CD4-positive, alpha-beta T cell treated with Interleukin-1 beta for 1 hour (primary cell): ENCODE measurements at places on chromosomes 6 and 20.

DNA sequence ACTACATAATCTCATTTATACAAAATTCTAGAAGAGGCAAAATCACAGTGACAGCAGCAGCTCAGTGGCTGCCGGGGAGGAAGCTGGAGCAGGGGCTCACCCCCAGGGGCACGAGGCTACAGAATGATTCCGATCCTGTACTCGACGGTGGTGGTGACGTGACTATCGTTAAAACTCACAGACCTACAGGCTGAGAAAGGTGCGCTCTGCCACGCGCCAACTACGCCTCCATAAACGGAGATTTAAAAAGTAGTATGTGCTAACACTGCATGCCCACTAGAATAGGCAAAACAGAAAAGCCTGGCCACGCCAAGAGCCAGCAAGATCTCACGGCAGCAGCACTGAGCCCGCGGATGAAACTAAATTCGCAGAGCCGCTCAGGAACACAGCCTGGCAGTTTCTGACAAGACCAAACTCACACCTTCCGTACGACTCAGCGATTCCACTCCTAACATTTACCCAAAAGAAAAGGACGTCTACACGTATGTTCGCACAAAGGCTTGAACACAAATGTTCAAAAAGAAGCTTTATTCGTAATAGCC, 25.2 kb downstream of the TAF4 start:
- no peak for DNase-seq

DNA sequence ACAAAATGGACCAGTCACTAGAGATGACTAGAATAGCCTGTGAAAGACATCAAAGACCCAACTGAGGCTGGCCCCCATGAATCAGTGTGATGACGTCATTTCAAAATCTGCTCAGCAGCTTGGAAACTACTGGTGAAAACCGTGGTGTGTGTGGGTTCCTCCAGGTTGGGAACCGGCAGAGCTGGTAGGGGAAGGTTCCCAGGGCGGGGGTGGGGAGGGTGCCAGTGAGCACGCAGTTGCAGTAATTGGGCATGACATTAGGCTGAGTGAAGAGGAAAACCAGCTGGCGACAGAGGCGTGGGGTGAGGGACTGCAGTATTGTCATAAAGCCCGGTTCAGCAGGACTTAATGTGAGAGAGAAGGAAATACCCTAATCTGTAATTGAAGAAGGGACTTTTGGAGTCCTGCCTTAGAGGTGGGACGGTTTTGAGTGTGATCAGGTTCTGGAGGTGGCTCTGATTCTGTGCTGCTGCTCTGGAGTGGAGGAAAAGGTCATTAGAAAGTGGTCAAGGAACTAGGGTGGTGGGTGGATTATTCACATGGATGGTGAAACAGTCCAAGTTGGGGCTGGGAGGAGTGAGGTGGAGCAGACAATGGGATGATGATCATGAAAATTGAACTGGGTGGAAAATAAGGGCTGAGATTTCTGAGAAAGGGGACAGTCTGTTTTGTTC, 52.0 kb upstream of the MTHFD1L start:
- no peak for DNase-seq

DNA sequence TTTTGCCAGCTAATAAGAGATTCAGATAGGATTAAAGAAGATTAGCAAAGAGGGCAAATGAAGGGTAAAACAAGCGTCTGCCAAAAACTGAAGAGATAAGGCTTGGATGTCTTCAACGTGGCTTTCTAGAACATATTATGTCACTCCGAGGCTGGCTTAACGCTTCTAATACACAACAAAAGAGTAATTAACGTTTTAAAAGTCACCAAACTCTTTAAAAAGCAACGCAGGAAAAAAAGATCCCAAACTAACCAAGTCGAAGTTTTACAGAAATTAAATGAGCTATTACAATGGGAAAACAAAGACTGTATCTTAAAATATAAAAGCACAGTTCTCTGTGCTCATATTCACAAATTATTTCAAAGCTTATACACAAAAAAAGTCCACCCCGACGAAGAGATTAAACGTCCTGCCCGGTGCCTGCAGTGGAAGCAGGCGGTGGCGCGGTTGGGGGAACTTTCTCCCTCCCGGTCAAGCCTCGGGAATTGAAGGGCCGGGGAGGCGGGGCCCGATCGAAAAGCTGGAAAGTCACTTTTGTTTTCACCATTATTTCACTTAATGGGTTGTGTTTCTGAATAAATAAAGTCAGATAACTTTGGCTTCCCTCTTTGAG, 1.2 kb downstream of the MAK start:
- DNase-seq, result no peak

DNA sequence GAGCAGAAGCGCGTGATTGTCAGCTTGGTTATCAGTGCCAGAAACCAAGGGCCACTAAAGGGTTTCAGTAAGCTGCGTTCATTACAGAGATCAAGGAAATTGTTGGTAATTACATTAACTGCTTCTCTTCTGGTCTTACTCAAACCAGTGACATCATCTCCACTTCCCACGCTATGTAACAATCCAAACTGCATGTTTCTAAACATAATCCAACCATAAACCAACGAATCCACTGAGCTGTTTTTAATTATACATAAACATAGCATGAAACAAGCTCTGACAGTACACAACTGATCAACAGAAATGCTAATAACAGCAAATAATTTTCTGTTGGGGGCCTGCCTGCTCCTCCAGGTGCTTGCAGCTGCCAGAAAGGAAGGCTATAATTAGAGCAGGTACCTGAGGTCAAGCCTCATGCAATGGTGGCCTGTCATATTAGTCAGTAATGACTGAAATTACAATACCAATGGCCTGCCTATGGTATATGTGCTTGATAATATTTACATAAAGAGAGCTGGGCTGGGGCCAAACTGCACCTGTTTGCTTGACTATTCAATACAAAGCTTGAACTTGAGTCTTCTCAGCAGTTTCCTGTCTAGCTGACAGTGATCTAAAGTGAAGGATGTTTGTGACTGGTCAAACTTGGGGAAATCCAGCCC, 40.1 kb downstream of the ILRUN start:
- peak; percentile 44 for DNase-seq

DNA sequence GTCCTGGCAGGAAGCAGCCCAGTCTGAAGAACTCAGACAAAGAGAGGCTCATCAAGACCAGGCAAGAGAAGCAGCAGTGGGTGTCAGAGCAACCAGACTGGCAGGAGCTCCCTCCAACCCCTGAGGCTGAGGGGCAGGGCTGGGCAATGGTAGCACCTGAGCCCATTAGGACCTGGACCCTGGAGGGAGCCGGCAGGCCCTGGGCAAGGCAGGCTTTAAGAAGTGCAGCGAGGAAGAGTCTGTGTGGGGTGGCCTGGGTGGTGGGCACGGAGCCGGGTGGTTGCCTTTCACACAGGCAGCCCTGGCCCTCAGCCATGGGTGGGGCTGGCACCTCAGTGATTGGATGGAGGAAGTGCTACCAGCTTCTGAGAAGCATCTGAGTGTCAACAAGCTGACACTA, 33.1 kb upstream of the IRF4 start:
- peak; percentile 29 for DNase-seq

DNA sequence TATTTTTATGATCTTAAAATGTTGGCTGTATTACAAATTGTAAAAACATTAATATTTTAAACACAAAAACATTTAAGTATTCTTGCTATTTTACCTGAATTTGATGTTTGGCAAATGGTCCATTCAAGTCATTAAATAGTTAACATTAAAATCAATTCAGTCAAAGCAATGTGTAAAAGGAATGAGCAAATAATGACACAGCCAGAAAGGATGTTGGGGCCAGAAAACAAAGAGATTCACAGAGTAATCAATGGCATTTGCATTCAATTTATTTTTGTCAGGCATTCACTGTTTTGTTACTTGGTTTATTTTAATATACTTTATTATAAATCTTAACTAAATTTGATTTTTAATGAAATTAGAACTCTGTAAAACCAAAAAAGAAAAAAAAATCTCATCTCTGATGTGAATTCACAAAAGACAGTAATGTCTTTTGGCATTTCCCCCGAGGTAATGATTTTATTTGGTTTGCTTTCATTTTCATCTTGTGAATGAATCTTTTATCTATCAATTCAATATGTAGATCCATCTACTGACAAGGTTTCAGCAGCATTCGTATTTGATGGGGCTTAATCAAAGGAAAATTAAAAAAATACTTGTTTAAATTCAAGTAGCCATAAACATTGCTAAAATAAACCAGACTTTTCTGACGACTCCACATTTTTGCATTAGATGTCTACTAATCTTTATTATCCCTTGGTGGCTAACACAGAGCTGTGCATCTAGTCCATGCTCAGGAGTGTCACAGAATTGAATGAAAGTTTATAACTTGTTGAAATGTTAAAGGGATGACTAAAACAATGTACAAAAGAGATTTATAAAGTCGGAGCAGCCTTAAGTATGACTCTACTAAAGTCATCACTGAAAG, 866.7 kb upstream of the GJE1 start:
- DNase-seq, result no peak

GRCh38 chr6:148382861-148383260, 40.2 kb downstream of the SASH1 start:
- DNase-seq, result no peak

DNA sequence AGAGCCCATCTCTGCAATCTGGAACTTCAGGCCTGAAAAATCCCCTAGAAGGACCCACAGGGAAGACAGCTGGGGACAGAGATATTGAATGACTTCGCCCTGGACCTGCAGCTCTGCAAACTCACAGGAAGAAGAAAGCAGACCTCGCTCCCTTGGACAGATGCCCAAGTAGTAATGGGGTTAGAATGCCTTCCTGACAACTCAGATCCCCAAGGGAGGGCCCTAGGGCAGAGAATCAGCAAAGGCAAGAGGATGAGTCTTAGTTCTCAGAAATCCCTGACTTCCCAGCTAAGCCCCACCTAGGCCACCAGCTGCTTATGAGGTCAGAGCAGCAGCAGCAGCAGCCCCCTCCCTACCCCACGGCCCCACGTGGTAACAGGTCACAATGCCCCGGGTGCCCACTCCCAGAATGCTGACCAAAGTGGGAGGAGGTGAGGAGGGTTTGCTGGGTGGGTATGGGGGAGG, at the start of gene C20orf141:
Gene C20orf141, plus strand, starts transcription at position 401 of the 465 bp plus-strand sequence. CDS start 198 bp downstream, outside the sequence.
- no peak for DNase-seq

DNA sequence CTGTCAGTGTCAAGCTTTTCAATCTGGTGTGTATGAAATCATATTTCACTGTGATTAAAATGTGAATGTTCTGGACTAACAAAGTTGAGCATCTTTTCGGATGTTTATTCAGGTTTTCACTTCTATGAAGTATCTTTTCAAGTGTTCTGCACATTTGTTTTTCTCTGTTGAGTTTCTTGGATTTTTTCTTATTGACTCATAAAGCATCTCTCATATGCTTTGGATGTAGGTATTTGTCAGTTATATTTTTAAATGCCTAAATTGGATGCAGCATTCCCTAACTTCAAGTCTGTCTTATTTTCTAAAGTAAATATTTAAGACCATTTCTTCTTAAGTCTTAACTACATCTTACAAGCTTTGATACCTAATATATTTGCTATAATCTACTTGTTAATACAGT, 398.0 kb downstream of the PLCB1 start:
- DNase-seq, result no peak

- no peak for DNase-seq
Measured at GRCh38 chr6:35505999-35506412, 6.7 kb downstream of the TULP1 start.

GRCh38 chr6:133227344-133227743, 13.8 kb upstream of the EYA4 start:
- DNase-seq, result no peak

- DNase-seq, result no peak
Measured at GRCh38 chr20:63254606-63255384, 532 bp upstream of the NKAIN4 start.

DNA sequence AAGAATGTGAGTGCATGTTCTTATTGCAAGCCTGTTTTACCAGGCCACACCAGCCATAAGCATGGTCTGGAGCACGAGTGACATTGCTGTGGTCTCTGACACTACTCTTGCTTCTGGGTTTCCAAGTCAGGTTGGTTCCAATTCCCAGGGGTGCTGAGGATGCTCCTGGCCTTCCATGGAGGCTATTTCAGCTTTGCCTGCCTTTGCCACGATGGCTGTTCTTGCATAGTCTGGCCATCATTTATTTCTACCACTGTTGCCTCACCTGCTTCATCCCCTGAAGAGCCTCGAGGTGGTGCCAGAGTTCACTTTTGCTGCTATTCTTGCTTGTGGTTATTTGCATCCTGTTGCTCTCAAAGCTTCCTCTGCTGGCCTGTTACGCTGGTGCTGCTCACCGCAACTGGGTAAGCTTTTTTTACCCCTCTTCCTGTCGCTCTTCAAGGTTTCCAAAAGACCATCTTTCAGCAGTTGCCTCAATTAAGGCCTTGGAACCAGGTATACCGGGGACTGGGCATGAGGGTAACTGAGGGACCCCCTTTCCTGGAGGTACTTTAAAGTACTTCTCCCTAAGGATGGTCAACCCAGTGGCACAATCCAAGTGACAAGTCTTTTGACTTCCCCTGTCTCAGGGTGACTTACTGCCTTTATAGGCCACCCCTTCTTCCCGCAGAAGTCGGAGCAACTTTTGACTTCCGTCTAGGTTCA, 64.5 kb downstream of the AKAP7 start:
- DNase-seq, result peak; percentile 86

DNA sequence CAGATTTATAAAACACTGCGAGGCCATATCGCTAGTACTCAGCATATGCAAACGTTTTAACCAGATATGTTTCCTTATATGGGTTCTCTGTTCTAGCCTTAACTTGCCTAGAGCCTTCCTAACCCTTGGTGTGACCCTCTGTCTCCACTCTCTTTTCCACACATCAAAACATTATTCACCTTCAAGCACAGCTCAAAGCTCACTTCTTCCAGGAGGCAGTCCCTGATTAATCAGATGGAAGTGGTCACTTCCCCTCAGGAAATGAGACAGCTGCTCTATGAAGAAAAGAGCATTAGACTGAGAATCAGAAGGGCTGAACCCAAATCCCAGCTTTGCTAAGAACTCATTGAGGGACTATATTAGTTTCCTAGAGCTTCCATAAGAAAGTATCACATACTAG, 39.8 kb upstream of the SLC17A4 start:
- no peak for DNase-seq

- DNase-seq, result no peak
Measured at GRCh38 chr6:93337772-93338394, 81.5 kb downstream of the EPHA7 start.

DNA sequence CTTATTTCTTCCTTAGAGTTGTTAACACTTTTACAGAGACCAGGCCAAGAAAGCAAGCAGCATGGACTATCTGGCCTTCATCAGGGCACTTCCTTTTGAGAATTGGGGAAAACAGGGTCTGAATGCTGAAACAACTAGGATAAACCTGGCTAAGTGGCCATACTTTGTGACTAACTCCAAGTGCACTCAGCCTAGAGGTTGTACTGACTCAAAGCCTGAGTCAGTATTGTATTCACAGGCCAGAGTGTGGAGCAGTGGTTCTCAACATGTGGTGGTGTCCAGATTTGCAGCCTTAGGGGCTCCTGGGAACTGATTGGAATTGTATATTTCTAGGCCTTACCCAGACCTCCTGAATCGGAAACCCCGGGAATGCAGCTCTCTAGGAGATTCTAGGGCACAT, 20.1 kb downstream of the SEC23B start:
- no peak for DNase-seq

- no peak for DNase-seq
Measured at GRCh38 chr20:15867899-15868298, 705.3 kb downstream of the KIF16B start.

DNA sequence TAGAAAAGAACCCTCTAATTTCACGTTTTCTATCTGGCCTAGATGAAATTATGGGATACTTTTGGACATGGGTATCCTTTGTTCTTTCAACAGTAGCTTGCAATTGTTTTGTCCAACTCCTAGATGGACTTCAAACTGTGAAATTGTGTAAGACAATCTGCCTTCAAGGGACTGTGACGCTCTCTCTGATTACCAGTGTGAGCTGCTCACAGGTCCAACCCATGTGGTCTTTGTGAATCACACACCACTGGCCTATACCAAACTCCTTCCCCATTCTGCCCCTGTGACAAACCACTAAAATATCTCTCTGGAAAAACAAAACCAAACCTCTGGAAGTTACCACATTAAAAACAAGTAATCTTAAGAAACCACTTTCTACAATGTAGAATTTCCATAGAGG, 59.5 kb downstream of the NINL start:
- no peak for DNase-seq
